ENCODE measurements at places on chromosomes 5 and 9. TPM values are rescaled to one million over a fixed set of nuclear protein-coding genes. Genes with fewer than 3 reads are reported as not detected.

Gene GDNF
- total RNA-seq = not detected

Gene PRRT1B
- not detected for total RNA-seq

Gene NUTM2G
- total RNA-seq = not detected

Gene DAB2IP
- total RNA-seq = 0.35 TPM

Gene PPP3R2
- total RNA-seq = not detected

Gene IQGAP2
- total RNA-seq = 54.6 TPM

Gene QRFP
- total RNA-seq = not detected

Gene HTR4
- total RNA-seq = not detected

Gene PCDHB16
- not detected for total RNA-seq

Gene CDKN2B-AS1
- total RNA-seq = not detected

Gene LEAP2
- 2.0 TPM for total RNA-seq

Gene MAMDC2
- not detected for total RNA-seq

Gene PCDHB4
- not detected for total RNA-seq

Gene PCDHA12
- total RNA-seq = not detected

Gene PCDHAC2
- not detected for total RNA-seq

Gene BTNL3
- not detected for total RNA-seq

Gene GFI1B
- total RNA-seq = not detected

Gene THBS4
- 1.1 TPM for total RNA-seq

Gene PKN3
- 6.3 TPM for total RNA-seq
